ENCODE measurements at places on chromosomes 1 and 21.

- DNase-seq = no peak
These were observed 256.8 kb downstream of the RHOU start for GRCh38 chr1:228992044-228992443.

DNA sequence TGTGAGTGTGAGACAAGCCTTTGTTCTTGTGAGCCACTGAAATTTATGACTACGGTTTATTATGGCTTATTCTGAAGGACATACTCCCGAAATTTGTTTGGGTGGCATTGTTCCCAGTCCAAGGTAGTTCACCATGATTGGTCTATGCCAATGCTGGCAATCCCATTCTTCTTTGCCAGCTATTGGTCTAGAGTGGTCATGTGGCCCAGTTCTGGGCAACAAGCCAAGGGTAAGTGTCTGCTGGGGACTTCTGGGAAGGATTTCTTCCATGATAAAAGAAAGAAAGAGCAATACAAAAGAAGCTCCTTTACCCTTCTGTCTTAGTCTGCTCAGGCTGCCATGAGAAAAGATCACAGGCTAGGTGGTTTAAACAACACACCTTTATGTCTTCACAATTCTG is 201.6 kb downstream of the SLC35F3 start:
- no peak for DNase-seq

DNA sequence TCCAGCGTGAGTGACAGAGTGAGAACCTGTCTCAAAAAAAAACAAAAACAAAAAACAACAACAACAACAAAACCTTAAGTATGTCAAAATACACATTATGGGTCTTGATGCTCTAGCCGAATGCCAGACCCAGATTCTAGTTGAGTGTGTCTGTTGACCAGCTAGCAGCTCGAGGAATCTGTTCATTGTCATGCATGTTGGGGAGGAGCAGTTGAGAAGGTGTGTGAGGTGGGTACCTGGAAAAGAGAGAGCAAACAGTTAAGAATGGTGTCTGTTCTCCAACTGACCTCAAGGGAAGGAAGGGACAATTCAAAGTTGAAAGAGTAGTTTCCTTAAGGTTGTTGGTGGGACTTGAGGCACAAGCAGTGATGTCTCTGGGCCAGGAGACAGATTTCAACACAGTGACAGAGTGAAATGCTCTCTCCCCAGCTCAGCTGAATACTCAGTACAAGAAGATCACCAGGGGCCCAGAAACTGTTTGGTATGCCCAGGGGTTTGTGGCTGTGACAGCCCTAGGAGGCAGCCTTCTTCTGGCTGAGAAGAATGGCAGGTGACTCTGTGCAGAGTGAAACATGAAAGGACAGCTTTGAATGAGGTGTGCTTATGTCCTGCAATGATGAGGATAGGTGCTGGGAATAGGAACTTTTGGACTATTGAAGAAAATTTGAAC is 14.4 kb upstream of the POU2F1 start:
- no peak for DNase-seq

- no peak for DNase-seq
These were observed 239.1 kb downstream of the OMA1 start for GRCh38 chr1:58307431-58307830.

GRCh38 chr1:2495546-2495945 is 19.5 kb downstream of the PLCH2 start:
- no peak for DNase-seq

DNA sequence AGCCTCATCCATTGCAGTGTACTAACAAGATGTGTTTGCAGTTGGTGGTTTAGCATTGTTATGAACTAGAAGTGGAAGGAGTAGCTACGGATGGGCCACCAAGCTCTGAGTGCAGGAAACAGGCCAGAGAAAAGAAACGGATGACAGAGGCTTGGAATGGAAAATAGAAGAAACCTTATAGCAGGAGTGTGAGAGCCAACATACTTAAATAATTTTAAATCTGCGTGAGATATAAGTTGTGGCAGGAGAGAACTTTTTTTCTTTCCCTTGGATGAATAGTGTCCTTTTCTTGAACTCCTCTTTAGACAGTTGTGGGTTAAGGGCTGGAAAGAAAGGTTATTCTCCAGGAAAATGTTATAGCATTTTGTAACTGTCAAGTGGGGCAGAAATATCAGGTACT is 54.2 kb downstream of the RGL1 start:
- no peak for DNase-seq

GRCh38 chr1:161069731-161070270 is at the start of gene ARHGAP30:
TSS of gene ARHGAP30 (minus strand) at chr1:161069891. CDS start at chr1:161069624, 267 bp downstream.
- peak; percentile 98 for DNase-seq

DNA sequence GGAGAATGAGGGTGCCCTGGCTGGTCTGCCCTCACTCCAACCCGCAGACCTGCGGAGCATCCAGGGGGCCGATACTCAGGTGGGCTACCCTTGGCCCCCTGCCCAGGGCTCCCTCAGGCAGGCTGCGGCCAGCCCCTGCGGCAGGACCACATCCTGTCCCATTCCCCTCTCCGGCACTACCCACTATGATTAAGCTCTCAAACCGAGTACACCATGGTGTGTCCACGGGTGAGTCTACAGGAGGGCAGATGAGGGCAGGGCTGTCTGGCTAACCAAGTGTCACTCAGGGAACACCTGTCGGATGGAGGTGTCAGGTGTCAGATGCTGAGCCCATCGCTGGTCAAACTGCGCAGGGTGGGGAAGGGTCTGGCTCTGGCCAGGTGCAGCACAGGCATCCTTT is 47.2 kb downstream of the SLC66A1 start:
- DNase-seq = no peak

DNA sequence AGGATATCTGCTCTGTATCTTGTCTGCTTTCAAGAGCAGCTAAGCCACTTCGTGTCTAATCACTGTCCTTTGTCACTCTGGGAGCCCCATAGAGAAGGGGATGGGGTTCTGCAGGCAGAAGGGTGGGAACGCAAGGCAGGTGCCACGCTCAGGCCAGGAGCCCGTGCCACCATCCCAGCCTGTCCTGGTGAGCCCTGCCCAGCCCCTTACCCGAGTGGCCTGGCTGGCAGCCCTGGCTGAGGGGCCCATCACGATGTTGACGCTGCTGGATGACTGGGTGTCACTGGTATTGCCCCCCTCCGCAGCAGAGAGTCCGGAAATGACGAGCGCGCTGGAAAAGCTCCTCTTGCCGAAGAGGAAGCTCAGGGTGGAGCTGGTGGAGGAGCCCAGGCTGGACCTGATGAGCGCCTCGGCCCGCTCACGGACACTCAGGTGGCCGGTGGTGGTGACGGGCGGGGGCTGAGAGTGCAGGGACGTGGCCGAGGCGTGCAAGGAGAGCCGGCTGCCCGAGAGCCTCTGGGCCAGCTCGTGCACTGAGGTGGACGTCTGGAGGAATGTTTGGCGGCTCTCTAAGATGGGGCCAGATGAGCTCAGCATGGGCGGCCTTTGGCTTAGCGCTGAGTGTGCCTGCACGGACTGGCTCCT is 35.6 kb downstream of the NTPCR start:
- DNase-seq = no peak

DNA sequence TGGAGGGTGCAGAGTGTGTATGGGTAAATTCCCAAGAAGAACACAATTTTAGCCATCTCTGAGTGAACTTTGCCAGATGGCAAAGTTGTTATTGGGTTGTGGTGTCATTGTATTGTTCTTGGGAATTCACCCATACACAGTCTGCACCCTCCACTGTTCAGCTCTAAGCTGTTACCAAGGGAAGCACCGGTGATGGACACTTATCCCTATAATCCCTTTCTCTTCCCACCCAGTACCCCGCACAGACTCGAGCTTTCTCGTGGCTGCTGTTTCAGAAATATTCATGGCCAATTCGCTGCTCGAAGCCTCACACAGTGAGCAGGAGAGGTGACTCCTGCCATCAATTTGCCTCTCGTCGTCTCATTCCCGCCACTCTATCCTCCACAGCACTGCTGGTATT is 95.7 kb upstream of the PALMD start:
- no peak for DNase-seq

- no peak for DNase-seq
These were observed 58.8 kb downstream of the SKI start for GRCh38 chr1:2286923-2287322.

- DNase-seq = peak; percentile 66
These were observed 38.2 kb downstream of the SLC2A7 start for GRCh38 chr1:8987881-8988617.

DNA sequence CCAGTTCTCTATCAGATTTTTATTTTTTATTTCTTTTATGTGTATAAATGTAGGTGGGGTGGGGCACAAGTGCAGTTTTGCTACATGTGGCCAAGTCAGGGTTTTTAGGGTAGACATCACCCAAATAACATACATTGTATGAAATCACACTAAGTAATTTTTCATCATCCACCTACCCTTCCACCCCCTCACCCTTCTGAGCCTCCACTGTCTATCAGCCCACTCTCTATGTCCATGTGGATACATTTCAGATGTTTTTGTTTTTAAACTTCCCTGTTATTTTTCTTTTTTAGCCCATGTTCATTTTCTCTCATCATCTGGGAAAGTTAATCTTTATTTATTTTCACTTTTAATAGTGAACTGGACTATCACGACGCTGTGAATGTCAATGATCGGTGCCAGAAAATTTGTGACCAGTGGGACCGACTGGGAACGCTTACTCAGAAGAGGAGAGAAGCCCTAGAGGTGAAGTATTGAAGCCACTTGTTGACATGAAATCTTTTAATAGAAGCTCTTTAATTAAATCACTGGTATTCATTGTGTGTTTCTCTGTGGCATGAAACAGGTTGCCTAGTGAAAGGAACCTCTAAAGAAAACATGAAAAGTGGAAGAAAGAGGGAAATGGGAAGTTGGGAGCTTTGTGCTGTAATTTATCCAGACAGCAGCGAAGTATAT is 47.6 kb upstream of the MTR start:
- DNase-seq = no peak

- DNase-seq = no peak
These were observed 40.9 kb downstream of the IGSF21 start for GRCh38 chr1:18148461-18148860.

DNA sequence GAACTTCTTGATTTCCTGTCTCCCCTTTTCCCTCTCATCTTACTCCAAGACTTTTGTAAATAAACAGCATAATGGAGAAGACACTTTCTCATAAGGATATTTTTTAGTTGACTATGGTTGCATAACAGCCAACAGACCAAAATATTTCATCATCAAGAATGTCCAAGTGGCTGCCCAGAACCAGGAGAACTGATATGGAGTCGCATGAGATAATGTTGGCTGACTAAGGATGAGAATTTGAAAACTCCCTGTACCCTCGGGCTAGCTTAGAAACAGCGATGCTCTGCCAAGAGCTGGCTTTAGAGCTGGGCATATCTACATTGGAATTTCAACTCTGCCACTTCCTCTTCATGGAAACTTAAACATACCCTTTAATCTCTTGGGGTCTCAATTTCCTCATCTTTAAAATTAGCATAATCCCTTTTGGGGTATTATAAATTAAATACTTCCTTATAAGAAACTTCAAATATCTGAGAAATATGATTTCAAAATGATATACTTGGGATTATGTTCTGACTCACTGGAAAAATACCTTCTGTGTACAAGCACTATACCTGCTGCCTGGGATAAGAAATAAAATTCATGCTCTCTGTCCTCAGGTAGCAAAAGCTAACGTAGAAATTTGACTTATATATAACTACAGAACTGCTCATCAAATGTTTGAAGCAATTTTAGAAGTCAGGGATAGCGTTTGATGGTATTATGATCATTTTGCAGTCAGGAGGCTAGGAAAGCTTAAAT is 777.3 kb downstream of the LTN1 start:
- DNase-seq = no peak

- no peak for DNase-seq
These were observed 338.6 kb downstream of the PAPPA2 start for GRCh38 chr1:176801514-176802020.

- no peak for DNase-seq
These were observed 17.0 kb downstream of the CD34 start for GRCh38 chr1:207893737-207894582.

GRCh38 chr1:234882898-234883297 is 245.7 kb downstream of the TOMM20 start:
- no peak for DNase-seq

GRCh38 chr1:212651521-212651920 is 43.0 kb downstream of the ATF3 start:
- DNase-seq = no peak

Measured in CD4-positive, CD25-positive, alpha-beta regulatory T cell (primary cell).